Hypothalamus (tissue), 51 donors: ENCODE measurements at places on chromosomes 7 and 10.

DNA sequence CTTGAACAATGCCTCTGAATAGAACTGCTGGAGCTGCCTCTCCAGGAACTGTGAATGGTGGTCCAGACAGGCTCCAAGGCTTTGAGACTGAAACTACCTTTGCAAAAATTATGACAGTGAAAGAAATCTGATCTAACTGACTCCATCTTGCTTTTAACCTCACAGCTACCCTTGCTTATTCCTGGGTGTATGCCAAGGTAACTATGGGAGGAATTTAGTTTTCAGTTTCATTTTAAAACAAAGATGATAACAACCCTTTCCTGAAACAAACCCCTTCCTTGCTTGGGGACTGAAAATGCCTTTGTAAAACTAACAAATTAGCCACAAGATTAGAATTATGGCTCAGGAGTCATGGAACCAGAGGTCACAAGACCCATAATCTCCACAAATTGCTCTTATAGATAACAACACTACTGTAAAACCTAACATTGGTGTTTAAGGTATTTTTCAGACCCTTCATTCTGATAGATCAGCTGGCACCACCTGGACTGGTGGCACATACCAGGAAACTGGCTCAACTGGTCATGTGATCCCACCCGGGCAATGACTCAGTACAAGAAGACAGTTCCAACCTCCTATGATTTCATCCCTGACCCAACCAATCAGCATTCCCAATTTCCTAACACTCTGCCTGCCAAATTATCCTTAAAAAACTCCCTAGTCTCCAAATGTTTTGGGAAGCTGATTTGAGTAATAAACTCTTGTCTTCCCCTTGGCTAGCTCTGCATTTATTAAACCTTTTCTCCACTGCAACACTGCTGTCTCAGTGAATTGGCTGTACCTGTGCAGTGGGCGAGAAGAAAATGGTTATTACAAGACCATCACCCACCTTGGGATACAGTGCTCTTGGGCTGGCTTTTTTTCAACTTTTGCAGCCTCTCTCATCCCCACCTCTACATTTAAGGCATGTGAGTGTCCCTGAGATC lies 608.1 kb downstream of the TYW1 start:
- no peak for DNase-seq

GRCh38 chr7:122068999-122069398 lies 75.0 kb downstream of the AASS start:
- DNase-seq, result no peak

DNA sequence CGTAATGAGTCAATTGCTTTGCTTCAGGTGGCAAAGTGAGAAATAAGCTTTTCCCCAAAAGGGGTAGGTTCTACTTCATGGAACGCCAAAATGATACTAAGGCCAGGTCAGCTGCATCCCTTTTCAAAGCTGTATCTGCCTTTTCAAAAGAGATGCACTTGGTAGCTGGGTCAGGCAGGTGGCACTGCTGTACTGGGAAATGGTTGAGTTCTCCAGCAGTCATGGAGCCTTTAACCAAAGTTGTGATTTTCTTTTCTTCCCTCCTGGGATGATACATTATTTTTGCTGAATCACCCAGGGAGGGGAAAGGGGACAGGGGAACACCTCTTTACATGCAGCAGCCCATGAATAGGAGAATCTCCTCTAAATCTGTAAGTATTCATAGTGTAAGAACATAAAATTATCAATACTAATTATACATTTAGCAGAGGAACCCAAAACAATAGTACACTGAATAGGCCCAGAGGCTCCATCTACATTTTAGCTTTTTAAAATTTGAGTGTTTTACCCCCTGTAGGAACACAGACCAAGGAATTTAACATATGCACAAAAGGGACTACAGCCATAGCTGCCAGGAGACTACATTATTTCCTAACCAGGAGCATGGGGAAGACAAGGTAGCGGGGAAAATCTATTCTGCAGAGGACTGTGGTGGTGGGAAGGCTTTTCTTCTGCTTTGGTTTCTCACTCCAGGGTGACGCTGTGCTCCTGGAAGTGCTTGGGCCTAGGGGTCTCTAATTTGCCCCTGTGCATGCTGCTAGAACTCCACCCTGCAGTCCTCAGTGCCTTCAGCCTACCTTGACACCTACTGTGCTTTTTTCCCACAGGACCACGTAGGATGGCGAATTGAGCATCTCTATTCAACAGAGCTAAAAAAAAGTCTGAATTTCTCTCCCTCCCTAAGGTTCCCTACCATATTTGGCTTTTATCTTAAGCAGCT lies 6.4 kb upstream of the GPR22 start:
- DNase-seq, result peak; percentile 18

- DNase-seq, result no peak
These were observed 33.0 kb downstream of the HK1 start for GRCh38 chr10:69311309-69311708.

DNA sequence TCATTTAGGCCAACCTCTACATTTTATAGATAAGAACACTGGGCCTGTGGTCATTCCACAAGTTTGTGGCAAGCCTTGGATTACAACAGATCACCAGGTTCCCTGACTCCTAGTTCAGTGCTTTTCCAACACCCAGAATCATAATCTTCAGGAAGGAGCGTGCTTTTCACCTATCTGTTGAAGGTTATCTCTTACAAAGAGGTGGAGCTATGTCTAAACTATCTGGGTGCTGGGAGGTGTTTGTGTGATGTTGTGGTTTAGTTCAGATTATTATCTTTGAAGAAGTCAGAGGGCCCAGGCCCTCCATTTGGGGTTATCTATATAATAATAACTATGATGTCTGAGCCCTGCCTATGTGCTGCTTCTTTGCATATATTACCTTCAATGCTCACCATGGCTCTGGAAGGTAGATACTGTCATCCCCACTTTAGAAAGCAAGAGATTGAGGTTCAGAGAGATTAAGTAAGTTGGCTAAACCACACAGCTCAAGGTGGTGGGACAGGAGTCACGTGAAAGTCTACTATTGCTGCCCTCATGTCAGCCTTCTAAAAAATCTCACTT lies 24.0 kb downstream of the IL2RA start:
- no peak for DNase-seq

GRCh38 chr10:88332503-88333247 lies 250.4 kb downstream of the RNLS start:
- no peak for DNase-seq

GRCh38 chr10:69505636-69506318 lies 54.5 kb downstream of the TSPAN15 start:
- no peak for DNase-seq

- no peak for DNase-seq
These were observed 971 bp downstream of the PRKG1 start for GRCh38 chr10:51075043-51075872.

DNA sequence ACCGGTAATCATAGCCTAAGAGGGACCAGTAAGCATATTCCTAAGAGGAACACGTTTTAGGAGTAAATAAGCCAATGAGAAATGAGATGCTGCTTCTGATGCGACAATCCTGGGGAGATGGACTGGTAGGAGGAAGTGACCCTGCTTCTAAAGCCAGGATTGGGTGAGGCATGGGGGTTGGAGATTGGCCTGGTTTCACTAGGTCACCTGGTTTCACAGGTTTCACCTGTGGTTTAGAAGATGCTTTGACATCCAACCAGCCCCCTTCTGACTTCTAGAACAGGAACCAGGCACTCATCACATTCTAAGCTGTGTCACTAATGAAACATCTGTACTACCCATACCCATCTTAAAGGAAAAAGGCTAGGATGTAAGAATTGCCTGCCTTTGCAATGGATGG lies 53.0 kb upstream of the BAMBI start:
- no peak for DNase-seq

DNA sequence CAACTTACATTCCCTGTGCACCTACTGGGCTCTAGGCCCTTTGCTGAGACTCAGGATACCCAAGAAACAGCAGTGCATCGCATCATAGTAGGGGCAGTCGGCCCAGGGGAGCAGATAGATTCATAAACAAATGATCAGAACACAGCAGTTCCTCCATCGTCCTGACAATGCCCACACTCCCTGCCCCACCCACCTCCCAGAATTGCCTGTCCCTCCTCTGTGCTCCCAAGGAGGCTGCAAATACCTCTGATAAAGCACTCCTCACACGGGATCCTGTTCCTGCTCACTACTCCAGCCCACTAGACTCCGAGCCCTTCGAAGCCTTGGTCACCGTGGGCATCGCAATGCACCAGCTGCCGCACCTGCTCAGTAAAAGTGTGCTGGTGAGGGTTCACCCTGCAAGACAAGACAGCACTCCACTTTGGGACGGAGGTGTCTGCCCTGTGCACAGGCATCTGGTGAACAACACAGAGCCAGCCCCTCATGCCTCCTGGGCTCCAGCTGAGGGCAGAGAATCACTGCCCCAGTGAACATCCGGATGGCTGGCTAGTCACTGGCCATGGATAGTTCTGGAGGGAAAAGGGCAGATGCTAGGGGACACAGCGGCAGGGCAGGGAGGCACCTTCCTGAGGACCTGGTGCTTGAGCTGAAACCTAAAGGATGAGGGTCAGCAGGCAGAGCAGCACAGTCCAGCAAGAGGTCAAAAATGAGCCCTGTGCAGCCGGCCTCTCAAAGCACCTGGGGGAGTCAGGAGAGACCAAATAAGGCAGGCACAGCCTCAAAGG lies 60.7 kb downstream of the TNS3 start:
- no peak for DNase-seq

DNA sequence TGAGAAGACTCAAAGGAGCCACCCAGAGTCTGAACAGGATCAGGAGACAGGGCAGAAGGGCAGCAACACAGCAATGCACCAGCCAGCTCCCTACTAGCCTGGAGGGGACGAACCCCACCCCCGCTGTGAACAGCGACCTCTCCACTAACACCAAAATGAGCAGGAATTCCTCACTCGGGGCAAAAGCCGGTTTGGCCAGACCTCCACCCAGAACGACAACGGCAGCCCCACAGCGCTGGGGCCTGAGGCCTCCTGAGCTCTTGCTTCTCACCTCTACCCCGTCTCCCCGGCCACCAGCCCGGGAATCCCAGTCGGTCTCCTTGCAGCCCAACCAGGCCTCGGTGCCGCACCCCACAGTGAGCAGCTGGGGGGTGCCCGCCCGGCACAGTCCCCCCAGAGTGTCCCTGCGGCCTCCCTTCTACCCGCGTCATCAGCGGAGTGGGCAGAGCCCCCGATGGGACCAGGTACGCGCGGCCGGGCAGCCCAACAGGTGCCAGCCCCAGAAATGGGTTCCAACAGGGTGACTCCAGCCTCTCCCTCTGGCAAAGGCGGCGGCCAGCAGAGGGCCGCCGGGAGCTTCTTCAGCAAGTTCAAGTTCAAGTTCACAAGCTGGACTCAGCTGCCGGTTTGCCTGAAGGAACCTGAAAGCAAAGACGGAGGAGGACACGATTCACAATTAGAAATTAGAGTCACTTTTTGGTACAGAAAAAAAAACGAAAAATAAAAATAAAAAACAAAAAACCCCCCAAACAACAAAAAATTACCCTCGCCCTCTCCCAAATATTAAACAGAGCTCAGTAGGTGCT lies 129.0 kb downstream of the MARCHF5 start:
- DNase-seq, result no peak

DNA sequence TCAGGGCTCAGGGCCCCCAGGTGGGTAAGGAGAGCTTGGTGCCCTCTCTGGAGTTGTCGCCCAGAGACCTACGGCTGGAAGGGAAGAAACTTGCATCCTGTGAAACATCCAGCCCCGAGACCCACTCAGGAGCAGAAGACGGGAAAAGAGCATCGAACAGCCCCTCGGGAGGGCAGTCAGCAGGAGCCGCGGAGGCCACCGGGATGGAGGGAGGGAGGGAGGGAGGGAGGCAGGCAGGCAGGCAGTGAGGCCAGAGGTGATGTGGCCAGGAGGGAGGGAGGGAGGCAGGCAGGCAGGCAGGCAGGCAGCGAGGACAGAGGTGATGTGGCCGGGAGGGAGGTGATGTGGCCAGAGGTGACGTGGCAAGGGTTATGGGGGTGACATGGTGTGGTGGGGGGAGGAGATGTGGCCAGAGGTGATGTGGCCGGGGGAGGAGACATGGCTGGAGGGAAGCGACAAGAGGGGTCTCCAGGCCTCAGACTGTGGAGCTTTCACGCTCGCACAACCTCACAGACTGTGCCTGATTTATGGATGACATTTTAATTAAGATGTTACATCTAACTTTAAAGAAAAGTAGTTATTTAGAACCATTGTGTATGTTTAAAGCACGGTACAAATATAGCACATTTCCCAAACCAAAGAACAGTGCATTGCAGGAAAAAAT lies 141.1 kb downstream of the DIP2C start:
- no peak for DNase-seq

- no peak for DNase-seq
These were observed 306.0 kb upstream of the TMEM229A start for GRCh38 chr7:124338861-124339260.

DNA sequence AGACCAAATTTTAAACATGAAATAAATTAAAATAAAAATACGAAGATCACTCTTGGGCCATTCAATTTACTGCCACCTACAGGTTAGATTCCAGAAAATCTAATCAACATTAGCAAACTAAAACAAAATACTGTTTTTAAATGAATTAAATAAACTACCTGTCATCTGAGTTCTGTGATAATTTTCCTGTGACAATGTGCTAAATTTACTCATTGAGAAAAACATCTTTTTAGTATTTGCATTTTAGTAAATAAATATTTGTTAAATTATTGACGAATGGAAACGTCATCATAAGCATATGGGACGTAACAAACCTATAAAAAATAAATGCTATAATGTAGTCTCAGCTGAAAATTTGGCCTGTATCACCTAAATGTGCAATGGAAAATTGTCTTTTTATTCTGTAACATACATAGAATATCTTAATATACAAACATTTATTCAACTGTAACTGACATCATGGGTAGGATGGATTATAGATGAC lies 72.1 kb downstream of the ITGB8 start:
- no peak for DNase-seq

GRCh38 chr10:110863361-110863760 lies 8.4 kb upstream of the PDCD4 start:
- DNase-seq, result no peak
